ENCODE measurements at places on chromosomes 5 and 9.

DNA sequence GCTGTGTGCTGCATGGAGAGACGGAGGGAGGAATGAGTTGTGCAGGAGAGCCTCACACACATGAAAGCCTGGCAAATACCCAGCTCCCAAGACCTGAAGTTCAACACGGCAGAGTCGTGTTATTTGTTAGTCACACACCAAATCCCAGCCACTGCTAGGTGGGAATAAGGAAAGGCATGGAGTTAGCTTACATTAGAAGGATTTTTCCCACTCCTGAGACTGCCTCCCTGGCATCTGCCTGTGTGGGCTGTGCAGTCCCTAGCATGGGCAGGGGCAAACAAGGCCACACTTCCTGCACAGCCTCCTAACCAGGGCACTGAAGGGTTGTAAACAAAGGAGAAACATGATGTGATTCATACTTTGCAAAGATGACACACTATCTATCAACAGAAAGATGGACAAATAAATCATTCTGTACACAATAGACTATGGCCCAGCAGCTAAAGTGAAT lies 306.8 kb downstream of the SPOCK1 start:
- no peak for DNase-seq

DNA sequence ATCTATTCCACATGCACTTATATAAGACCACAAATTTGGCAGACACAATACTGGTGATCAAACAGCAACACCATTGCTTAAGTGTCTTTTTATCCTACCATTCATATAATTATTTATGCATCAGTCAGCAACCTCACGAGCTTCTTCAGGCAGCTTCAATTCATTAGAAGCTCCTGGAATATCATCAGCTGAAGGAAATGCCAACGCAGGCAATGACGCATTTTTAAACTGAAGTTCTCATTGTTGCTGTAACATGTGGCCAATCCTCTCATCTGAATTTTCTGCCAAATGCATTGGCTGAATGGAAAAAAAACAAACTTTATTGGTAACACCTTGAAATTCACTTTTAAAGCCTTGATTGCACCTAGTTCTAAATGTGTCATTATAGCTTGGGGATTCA lies 376.4 kb upstream of the RGMB start:
- no peak for DNase-seq

DNA sequence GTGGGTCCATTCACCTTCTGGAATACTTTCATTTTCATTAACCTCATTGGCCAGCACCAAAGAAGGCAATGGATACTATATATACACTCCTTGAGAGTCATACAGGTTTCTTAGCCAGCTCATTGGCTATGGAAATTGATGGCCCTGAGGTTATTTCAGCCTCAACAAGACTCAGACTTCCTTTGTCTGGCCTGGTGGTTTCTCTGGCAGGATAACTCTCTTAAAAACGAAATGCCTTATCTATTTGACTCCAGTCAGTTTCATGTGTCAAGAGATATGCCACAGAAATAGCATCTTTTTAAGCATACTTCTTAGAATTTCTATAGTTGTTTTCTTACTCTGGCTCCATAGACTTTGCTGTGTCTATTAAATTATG lies 28.9 kb downstream of the CDH9 start:
- DNase-seq = no peak

- DNase-seq = no peak
These were observed 40.5 kb upstream of the SH3PXD2B start for GRCh38 chr5:172494630-172495505.

DNA sequence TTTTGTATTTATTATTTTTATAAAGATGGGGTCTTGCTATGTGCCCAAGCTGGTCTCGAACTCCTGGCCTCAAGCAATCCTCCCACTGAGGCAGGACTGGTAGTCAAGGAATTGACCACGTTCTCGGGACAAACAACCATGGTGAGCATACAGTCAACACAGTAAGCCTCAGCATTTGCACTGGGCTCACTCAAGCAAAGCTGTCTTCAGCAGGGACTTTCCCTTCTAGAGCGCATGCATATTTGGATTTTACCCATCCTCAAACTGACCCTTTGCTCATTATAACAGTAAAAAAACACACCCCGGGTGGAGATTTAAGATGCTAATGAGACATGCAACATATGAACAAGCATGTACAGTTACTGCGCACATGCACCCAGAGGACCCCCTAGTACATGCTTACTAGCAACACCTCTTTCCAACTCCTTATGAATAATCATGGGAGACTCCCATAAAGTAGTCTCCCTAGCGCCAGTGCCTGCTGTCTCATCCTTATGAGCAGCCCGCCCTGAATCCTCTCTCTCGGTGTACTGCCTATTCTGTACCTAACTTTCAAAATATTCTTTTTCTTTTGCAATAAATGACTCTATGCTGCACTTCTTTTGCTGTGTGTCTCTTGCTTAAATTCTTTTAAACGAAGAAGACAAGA lies 41.5 kb downstream of the C5orf22 start:
- no peak for DNase-seq

GRCh38 chr5:10227379-10227778 lies 22.3 kb downstream of the ATPSCKMT start:
- DNase-seq = no peak

- no peak for DNase-seq
These were observed 24.4 kb downstream of the ARHGAP26 start for GRCh38 chr5:142794537-142794936.

GRCh38 chr5:95931079-95931833 lies 30.4 kb downstream of the ELL2 start:
- no peak for DNase-seq

DNA sequence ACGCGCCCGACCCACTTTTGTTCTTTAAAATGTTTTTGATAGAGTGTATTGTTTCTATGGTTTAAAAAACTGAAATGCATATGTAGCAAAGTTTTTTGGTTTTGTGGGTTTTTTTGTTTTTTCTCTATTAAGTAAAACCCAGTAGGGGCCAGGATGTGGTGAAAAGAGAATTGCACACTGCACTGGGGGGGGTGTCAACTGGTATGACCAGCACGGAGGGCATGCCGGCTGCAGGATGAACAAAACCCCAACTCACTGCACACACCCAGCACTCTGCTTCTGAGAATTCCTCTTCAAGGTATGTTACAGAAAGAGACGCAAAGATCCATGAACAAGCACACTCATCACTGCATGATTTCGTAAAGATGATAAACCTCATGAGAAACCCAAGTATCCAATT lies 75.0 kb downstream of the STK10 start:
- DNase-seq = no peak

DNA sequence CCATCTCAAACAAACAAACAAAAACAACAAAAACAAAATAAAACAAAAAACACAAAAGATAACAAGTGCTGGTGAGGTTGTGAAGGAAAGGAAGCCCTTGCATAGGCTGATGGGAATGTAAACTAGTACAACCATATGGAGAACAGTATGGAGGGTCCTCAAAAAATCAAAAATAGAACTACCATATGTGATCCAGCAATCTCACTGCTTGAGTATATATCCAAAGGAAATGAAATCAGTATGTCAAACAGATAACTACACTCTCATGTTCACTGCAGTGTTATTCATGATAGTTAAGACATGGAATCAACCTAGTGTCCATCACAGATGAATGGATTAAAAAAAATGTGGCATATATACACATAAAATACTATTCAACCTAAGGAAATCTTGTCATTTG lies 395.7 kb upstream of the SLC24A2 start:
- DNase-seq = no peak

- no peak for DNase-seq
These were observed 591.4 kb downstream of the CCDC171 start for GRCh38 chr9:16143947-16144890.

GRCh38 chr9:136336156-136336870 lies 9.0 kb downstream of the GPSM1 start:
- DNase-seq = no peak

DNA sequence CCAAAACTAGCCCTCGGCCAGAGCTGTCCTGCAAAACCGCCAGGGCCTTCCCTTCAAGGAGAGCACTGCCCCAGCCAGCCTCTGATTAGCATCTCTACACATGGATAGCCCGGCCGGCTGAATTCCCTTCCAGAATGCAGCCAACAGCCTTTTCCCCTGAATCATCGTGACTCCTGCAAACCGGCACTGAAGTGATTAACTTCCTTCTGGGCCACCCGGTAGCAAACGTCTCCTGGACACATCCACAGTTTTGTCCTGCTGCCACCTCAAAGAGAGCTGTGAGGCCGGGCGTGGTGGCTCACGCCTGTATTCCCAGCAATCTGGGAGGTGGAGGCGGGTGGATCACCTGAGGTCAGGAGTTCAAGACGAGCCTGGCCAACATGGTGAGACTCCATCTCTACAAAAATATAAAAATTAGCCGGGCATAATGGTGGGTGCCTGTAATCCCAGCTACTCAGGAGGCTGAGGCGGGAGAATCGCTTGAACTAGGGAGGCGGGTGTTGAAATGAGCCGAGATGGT lies 21.1 kb upstream of the EEIG1 start:
- DNase-seq = no peak

GRCh38 chr9:98263080-98263479 lies 7.6 kb upstream of the TBC1D2 start:
- no peak for DNase-seq
